Pons (tissue), 1 donor: ENCODE measurements at places on chromosomes 4 and X.

DNA sequence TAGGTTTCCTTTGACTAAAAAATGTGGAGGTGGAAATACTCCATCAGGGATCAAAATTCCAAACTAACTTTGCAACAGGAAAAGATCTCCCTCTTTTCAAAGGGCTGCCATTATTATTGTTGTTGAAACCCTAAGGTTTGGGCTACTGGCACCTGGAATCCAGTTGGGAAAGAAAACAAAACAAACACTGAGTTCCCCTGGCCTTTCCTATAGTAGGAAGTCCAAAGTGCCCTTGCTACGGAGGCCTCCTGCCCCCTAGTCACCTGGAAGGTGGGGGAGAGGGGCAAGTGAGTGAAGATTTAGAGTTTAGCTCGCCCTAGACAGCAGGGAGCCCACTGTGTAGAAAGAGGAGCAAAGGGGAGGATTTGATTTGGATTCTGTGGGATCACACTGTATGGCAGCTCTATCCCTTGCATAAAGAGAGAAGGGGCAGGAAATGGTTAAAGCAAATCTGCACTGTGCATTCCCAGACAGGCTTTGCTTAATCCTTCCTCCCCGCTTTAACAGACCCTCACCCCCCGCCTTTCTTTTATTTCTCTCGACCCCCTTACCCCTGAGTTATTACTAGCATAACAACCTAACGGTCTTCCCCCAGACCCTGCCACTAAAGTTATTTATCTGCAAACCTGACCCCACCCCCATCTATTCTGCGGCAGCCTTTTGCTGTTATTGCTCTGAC lies 627 bp upstream of the FAT4 start:
- no peak for DNase-seq

GRCh38 chr4:164977243-164978164 lies at the start of gene TRIM61:
Gene TRIM61, minus strand, starts transcription at chr4:164977657. Its CDS starts 7,655 bp downstream, at chr4:164970002.
- DNase-seq: no peak

GRCh38 chrX:12325171-12325570 lies 186.9 kb downstream of the FRMPD4 start:
- DNase-seq: no peak

- no peak for DNase-seq
Measured at GRCh38 chr4:26953366-26953765, 92.7 kb downstream of the STIM2 start.

GRCh38 chrX:66489339-66489738 lies 149.5 kb downstream of the EDA2R start:
- DNase-seq: no peak
